Stimulated activated CD4-positive, alpha-beta T cell treated with anti-CD3 and anti-CD28 coated beads, Interleukin-12 subunit alpha, Interleukin-12 subunit beta, amount 100 ng/mL, for 24 hours (primary cell): ENCODE measurements at places on chromosomes 2 and 18.

DNA sequence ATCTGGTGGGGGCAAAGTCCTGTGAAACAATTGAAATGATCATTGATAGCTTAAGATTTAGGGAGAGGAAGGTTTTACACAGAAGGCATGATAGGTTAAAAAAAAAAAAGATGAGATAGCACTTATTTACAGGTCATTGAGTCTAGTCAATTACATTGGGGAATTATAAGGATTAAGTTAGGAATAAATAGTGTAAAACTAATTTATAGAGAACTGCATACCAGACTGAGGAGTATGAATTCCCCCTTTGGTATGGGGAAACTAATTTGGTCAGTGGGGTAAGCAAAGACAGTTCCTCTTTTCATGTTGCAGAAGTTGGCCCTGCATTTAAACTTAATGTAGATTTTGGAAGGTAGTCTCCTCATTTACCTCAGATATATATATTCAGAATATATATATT is 10.8 kb downstream of the GLS start:
- DNase-seq = no peak

DNA sequence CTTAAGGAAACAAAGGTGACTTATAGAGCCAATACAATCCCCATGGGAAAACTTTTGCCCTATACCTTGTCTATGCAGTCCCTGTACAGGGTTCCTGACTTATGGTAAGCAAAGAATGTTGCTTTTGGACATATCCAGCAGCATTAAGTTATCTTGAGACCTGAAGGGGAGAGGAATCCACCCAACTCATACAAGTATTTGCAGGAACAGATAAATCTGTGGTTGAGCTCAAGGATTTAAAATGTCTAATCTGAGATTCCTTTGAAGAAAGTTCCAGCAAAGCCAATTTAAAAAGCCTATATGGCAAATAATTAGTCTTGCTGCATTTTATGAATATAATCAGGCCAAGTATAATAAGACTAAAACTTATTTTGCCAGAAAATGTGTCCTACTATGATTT is 739.5 kb upstream of the CDH2 start:
- no peak for DNase-seq

GRCh38 chr2:153891051-153891450 is 19.3 kb downstream of the GALNT13 start:
- no peak for DNase-seq

- DNase-seq = no peak
These were observed 88.8 kb upstream of the RAB27B start for GRCh38 chr18:54739476-54739875.

DNA sequence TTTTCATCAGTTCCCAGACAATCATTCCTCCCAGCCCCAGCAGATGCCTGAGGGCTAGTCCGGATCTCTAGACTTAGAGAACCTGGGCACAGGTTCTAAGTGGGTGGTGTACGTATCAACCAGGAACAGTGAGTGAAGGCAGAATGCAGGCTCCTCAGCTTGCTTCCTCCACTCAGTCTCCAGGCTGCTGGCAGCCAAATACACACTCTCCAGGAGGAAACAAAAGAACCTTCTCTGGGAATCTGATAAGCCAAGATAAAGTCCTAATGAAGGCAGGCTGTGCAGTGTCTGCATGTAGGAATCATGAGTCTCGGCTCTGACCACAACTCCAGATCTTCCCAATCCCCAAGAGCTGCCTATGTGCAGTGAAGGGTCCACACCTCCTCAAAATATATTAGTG is 245.7 kb downstream of the SP3 start:
- no peak for DNase-seq

- no peak for DNase-seq
These were observed 19.0 kb downstream of the ADAM23 start for GRCh38 chr2:206462240-206462854.

- no peak for DNase-seq
These were observed 78.9 kb upstream of the CCDC68 start for GRCh38 chr18:55038162-55038561.

DNA sequence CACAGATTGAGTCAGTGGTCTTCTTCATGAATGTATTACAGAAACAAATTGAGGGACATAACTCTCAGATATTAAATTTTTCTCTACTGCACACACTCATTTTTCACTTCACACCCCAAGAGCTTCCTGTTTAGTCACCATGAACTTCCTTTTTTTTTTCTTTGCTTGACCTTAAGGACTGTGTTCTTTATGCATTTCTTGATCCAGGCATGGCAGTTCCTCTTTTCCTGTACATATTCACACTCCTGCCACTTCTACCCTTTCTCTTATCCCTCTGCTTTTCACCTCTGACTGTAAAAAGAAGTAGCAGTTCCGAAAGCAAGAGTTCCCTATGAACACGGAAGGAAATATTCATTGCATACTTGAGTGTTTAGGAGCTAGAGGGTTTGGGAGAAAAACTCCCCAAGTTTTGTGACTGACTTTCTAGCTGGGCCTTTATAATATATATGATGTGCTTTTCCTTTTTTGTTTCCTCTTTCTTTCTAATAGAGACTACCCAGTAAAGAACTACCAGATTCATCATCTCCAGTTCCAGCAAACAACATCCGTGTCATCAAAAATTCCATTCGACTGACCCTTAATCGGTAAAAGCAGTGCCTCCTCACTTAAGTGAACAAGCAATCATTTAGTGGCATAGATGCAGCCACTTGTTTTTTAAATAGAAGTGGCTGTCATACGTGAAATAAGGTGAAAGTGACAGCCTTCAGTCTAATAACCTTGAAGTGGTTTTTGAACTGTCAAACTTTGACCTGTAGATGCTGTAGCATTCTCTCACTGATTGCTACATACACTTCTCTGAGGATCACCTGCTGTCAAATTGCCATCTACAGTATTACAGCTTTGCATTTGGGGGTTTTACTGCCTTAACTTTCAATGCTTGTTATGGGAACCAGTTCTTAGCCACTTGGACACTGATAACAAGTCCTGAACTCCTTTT is 40.8 kb downstream of the PAPOLG start:
- no peak for DNase-seq

DNA sequence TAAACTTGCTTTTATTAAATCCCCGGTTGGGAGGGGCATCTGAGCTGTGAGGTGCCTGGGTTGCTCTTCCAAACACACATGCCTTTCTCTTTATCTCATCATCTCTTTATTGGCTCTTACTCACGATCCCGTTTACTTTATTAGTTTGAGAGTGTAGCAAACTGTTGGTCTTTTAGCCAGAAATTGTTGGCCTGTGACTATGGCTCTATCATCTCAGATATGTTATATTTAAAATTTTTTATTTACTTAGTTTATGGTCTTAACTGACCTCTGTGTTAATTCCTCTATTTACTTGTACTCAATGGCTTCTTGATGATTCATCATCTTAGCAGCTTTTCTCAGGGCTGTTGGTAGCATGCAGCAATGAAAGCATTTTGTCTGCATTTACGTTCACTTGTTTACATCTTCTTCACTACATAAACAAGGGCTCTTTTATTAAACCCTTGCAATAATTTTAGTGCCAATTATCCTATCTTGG is 408.4 kb downstream of the HRH4 start:
- DNase-seq = no peak

DNA sequence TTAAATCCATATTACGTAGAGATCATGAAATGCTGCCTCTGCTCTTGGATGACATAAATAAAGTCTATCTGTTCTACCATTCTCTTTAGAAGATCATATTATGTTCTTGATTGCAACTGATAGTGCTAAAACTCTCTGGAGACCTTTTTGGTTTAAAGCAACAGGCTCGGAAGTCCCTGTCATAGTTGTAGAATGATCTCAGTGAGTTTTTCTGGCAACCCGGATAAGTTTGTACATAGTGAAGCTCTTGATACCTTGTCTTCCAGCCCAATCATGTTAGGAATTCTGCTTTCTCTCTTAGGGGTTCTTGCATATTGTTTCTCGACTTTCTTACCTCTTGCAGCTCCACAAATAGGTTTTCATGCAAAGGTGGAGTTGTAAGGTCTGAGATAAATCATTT is 156.1 kb downstream of the TTC27 start:
- DNase-seq = no peak

GRCh38 chr2:230888824-230889400 is 24.2 kb downstream of the ITM2C start:
- DNase-seq = no peak

- no peak for DNase-seq
These were observed 133.7 kb downstream of the HAUS1 start for GRCh38 chr18:46237891-46238290.

GRCh38 chr2:218998414-218999002 is 5.3 kb upstream of the CRYBA2 start:
- DNase-seq = no peak

GRCh38 chr2:29561181-29561580 is 360.2 kb downstream of the ALK start:
- DNase-seq = no peak

DNA sequence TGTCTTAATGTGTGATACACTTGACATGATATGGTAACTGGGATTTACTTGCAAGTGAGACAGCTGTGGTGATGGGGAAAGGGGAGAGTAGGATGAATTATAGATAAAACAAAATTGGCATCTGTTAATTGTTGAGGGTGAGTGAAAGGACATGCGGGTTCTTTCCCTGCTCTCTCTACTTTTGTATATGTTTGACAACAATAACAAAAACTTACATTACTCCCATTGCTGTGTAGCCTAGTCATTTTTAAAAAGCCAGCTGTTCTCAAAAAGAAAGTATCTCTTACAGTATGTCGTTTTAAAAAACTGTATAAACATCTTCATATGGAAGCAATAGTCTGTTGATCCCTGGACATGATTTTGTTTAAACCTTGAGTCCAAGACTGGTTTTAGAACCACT is 117.6 kb downstream of the MYO1B start:
- DNase-seq = no peak

DNA sequence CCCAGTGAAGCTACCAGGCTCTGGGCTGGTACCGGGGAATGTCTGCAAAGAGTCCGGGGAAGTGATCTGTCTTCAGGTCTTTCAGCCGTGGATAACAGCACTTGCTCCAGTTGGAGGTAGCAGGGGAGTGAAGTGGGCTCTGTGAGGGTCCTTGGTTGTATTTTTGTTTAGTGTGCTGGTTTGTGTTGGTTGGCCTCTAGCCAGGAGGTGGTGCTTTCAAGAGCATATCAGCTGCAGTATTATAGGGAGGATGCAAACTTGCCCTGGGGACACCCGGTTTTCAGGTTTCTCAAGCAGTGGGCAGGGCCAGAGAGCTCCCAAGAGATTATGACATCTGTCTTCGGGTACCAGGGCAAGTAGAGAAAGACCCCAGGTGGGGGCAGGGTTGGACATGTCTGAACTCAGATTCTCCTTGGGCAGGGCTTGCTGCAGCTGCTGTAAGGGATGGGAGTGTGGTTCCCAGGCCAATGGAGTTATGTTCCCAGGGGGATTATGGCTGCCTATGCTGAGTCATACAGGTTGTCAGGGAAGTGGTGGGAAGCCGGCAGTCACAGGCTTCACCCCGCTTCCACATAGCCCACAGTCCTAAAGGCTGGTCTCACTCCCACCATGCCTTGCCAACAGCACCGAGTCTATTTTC is 34.4 kb downstream of the ACAA2 start:
- DNase-seq = no peak

DNA sequence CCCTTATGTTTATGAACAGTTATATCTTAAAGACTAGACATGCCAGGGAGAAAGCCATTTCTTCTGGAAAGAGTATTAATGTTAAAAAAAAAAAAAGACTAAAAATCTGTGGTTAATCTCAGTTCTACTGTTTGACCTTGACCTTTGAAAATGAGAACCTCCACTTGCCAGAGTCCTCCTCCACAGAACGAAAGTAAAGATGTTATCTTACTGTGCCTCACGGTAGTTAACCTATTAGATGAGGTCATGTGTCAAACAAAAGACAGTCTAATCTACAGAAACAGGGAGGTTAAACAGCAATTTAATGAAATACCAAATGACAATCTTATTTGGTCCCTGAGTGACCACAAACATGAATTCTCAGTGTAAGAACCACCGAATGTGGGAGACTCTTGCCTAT is 51.2 kb downstream of the SLC14A2 start:
- DNase-seq = no peak

DNA sequence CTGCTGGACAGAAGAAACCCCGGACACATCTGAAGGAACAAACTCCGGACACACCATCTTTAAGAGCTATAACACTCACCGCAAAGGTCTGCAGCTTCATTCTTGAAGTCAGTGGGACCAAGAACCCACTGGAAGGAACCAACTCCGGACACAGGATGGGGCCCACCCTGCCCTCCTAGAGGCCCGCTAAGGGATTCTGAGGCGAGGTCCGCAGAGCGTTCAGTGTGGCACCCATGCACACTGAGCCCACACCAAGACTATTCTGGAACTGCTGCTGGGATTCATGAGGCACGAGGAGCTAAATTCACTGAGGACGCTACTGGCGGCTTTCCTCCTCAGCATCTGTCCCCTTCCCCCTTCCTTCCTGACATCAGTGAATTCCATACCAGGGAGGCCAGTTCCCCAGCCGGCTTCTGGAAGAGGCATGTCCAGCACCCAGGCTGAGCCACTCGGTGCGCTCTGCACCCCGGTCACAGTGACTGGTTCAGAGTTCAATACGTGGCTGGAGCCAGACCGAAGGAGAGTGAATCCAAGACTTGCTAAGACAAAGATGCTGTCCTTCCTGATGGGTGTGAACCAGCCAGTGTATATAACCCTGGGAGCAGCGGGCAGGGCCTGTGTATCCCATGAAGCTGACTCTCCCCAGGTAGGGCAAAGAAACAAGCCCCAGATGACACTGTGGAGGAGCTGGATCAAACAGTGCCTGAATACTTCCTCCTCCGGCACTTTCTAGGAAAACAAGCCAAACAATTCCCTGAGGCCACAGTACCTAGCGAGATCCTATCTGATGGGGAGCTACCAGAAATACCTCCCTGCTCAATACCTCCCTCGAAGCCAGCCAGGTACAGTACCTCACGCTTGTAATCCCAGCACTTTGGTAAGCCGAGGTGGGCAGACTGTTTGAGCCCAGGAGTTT is 11.1 kb downstream of the HDAC4 start:
- no peak for DNase-seq

GRCh38 chr2:153601812-153602211 is 123.2 kb upstream of the RPRM start:
- no peak for DNase-seq

DNA sequence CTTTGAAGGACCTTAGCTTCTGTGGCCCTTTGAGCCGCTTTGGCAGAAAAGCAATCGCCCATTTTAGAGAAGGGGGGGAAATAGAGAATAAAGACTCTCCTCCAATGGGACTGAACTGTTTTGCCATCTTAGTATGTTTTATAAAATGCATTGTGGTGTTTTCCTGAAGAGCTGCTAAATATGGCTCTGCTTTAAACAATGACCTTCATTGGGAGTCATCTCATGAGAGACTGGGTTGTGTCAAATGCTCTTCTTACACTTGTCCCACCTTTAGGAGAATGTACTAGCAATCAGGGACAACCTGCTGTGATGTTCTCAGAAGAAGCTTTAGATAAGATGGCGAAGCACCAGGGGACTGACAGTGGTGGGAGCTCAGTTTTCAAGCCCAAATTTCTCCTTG is 418.9 kb upstream of the POU3F3 start:
- no peak for DNase-seq

DNA sequence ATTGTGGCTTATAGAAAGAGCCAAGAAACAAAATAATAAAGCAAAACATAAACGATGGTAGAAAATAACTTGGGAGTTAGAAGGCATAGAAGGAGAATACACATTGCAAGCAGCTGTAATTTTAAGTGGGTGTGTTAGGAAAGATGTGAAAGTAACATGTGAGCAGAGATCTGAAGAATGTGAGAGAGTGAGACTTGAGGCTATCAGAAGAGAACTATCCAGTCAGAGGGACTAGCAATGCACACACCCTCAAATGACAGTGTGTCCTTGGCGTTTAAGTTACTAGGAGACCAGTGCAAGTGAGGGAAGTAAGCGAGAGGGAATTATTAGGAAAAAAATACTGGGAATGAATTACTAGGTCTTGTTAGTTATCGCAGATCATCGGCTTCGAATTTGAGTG is 304.9 kb downstream of the DSEL start:
- DNase-seq = no peak
